ENCODE measurements at places on chromosomes 12 and 14.

DNA sequence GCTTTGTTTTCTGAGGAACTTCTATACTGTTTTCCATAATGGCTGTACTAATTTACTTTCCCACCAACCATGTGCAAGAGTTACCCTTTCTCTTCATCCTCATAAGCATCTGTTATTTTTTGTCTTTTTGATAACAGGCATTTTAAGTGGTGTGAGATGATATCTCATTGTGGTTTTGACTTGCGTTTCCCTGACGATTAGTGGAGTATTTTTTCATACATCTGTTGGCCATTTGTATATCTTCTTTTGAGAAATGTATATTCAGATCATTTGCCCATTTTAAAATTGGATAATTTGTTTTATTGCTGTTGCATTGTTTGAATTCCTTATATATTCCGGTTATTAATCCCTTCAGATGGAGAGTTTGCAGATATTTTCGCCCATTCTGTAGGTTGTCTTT is 10.2 kb upstream of the HMGA2 start:
- no peak for DNase-seq

- no peak for DNase-seq
Observed at GRCh38 chr12:51838762-51839161, 9.8 kb downstream of the FIGNL2 start.

DNA sequence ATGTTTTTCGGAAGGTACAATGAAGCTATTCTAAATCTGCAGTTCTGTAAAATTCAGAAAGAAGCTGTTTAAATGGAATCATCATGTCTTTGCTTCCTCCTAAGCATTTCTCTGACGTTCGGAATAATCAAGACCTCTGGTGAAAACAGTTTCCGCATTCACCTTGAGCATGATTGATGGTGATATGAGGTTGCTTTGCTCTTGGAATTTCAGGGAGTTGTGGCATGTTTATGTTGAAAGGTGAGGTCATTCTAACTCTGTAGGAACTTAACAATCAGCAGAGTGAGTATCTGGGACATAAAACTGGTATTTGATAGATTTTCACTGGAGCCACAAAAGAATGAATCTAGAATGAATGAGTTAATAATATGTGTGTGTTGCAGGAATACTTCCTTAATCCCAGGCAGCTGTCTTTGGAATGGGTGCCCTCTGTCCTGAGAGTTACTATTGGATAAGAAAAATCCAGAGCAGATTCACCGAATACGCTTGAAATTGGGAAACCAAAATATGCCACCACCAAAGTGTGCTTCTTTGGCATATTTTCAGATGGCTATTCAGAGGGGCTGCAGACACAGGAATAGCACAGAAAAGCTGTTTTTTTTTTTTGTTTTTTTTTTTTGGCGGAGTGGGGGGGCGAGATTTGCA is 599.1 kb downstream of the CCER1 start:
- no peak for DNase-seq

GRCh38 chr12:26523708-26524150 is 309.3 kb downstream of the ITPR2 start:
- no peak for DNase-seq

- peak; percentile 31 for DNase-seq
Observed at GRCh38 chr12:31591380-31591901, 505 bp upstream of the DENND5B start.

DNA sequence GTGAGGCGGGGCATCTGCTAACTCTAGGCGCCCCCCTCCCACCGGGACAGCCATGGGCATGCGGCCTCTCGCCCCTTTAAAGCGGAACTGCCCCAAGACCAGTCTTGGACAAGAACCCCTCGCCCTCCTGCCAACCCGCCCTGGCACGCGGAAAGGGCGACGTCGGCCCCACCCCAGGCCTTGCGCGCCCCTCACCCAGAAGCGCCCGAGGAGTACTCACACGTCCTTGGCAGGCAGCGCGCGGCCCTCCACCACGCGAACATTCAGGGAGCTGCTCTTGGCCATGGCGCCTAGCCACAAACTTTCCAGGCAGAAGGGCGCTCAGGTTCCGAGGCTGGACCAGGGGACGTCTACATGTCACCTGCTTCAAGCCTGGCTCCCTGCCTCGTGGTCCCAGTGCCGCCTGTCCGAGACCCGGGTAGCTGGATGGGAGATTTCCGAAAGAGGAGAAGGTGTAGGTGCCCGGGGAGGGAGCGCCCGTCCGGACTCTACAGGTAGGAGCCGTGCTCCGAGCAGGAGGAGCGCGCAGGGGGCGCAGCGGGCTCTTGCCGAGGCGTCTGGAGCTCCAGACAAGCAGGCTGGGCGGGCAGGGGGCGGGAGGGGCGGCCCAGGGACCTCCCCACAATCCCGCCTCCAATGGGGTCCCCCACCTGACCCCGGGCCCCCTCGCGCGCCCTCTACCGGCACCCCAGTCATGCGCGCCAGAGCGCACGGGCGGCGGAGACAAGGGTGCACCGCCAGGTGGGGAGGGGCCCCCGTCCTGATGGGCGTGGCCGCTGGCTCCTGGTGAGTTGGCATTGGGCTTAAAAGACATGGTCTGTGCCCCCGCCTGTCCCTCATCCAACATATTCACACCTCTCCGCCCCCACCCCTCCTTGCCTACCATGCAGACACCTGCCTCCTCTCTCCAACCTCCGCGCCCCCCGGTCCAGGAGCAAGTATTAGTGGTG is at the start of gene RASAL1:
Gene RASAL1 (minus strand): TSS at position 584 of the 950 bp plus-strand sequence. CDS start 299 bp downstream, at position 285.
- peak; percentile 95 for DNase-seq

DNA sequence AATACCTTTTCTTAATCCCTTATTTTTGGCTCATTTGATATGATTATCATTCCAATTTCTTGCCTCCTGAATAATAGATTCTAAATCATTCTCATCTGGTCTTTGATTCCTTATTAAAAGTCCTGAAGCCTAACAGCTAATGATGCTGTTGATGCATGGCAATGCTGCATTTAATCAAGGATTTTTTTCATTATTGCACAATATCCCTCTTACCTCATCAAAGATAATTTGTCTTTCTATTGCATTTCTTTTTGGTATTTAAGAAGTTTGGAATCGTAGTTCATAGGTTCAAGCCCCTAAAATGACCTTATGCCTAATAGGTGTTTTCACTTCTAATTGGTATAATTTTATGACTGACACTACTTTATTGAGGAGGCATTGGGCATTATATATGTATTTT is 648.2 kb upstream of the STXBP6 start:
- DNase-seq, result no peak

DNA sequence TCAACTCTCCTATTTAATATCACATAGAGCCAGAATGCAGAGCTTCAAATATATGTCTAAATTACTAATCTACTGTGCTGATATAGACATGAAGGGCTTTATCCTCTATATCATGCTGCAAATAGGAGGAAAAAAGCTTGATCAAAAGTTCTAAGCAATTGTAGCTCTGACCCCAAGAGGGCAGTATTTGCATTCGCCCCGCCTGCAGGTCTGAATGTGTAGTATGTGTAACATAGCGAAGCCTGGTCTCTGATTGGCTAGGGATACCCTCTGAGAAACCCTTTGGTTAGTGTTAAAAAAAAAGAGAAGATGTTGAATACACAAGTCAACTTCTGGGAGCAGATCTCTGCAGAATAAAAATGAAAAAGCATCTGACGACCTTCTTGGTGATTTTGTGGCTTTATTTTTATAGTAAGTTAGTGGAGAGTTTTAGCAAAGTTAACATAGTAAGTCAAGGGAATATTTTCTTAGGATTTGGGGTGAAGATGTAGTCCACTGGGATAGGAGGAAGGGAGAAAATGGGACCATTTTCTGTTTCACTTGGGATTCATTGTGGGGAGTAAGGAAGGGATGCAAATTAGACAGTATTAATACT is 151.6 kb upstream of the OR4E1 start:
- DNase-seq, result peak; percentile 74

GRCh38 chr12:25074954-25075353 is 120.0 kb downstream of the DNAI7 start:
- no peak for DNase-seq

DNA sequence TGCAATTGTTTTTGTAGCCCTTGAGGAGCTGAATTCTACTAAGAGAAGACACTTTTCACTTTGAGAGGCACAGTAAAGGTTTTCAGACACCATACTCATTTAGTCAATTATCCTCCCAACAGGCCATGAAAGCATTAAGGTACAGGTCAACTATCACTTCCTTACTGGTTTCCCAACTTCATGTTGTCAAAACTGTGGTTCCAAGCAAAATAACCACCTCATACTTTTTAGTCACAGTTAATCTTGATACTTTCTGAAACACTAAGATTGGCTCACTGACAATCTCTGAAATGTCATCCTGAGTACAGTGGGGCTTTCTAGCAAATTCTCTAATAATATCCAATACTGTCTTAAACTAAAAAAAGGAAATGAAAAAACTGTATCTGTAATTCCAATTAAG is 71.7 kb downstream of the SLC2A13 start:
- no peak for DNase-seq

- peak; percentile 44 for DNase-seq
Observed at GRCh38 chr14:54488318-54488645, 498 bp downstream of the GMFB start.

- no peak for DNase-seq
Observed at GRCh38 chr14:32512813-32513212, 183.7 kb downstream of the AKAP6 start.

DNA sequence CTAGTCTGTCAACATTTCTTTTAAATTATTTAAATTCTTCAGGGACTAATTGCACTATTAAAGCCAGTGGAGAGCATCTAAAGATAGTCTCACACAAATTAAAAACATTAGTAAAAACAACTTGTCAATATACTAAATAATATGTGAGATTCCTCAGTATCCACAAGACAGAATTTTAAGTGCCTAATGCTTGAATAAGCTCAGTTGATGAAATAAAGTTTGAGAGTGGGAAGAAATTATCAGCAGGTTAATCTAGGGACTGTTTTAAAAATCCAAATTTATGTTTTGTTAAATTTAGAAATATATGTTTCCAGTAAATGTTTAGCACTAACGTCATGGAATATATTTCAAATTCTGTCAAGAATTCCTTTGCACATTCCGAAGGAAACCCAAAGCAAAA is 105.2 kb downstream of the SLC41A2 start:
- DNase-seq, result no peak

DNA sequence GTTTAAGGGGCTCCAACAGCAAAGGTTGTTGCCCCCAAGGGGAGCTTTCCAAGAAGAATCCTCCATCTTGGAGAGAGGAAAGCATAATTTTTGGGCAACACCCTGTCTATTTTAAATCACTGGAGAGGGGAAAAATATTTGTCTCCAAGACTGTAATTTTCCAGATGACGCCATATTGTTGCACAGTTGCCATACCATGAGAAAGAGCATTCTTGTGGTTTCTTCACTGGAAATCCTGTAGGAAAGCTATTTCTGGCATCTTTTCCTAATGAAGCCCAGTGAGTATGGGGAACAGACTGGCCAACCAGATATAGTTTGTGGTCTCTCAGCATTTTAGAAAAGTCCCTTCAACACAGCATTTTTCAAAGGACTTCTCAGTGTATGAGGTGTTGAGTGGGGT is 88.1 kb upstream of the MANSC4 start:
- DNase-seq, result no peak

- DNase-seq, result no peak
Observed at GRCh38 chr14:52797653-52798052, 6.2 kb upstream of the GNPNAT1 start.

DNA sequence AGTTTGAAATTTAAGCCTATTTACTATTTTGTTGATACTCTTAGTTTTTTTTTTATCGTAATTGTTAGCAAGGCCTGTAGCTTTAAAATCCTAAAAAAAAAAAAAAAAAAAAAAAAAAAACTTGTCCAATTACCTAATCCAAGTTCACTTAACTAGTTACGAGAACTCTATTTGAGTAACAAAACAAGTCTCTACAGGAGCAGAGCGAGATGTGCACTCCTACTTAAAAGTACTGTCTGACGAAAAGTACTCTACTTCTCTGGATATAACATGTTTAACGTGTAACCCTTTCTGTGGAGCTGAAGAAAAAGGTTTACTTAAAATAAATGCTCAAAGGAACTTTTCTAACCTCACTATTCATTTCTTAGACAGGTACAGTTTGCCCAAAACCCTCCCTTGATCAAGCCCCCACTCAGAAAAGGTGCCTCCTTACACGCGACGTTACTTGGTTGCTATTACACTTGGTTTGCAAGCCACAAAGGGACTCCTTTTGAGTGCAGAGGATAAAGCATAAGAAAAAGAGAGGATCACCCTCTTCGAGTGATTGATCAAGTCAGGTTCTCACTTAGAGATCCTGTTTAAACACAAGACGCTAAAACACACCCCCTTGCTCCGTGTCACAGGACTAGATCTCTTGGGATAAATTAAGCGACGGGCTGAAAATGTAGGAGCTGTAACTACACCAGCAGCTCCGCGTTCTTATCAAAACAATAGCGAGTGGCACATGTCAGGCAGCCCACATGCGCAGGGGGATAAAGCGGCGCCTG is 2.2 kb downstream of the BAZ1A start:
- peak; percentile 23 for DNase-seq

DNA sequence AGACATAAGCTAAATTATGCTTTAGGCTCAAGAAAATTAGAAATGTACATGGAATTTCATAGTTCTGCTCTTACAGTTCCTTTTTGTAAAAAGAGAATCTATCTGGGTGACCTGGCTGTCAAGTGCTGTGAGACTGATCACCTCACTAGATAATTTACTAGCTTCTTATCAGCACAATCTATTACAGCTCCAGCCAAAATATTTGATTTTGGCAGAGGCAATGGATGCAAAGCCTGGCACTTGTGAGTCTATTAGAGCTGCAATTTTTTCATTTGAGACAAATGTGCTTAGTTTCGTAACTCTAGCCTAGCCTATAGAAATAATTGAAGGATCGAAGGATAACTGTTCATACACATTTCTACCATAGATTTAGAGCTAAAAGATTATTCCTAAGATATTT is 927.5 kb downstream of the SLC6A15 start:
- no peak for DNase-seq

GRCh38 chr12:108364879-108365278 is 25.8 kb upstream of the CMKLR1 start:
- no peak for DNase-seq

- no peak for DNase-seq
Observed at GRCh38 chr14:92495027-92495426, 18.6 kb upstream of the RIN3 start.

GRCh38 chr12:128705140-128705539 is 118.6 kb downstream of the SLC15A4 start:
- no peak for DNase-seq

DNA sequence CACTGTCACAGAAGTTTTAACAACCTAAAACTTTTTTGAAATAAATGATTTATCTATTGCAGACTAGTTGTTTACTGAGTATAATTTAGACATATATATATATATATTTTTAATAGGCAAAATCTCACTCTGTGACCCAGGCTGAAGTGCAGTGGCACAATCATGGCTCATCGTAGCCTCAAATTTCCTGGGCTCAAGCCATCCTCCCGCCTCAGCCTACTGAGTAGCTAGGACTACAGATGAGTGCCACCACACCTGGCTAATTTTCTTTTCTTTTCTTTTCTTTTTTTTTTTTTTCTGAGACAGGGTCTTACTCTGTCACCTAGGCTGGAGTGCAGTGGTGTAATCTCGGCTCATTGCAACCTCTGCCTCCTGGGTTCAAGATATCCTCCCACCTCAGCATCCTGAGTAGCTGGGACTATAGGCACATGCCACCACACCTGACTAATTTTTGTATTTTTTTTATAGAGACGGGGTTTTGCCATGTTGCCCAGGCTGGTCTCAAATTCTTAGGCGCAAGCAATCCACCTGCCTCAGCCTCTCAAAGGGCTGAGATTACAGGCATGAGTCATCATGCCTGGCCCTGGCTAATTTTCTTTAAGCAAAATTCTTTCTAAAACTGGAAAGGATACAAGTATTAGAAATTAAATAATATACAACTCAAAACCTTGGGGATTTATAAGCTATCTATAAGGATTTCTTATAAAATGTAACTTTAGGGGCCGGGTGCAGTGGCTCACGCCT is 23.1 kb downstream of the EEA1 start:
- DNase-seq, result no peak

Measured in germinal center (tissue), 1 donor.